ENCODE measurements at places on chromosomes 5 and 9. TPM values are rescaled to one million over a fixed set of nuclear protein-coding genes. Genes with fewer than 3 reads are reported as not detected.

The FBP2 gene
- not detected for total RNA-seq

The RMRP gene
- 1,920 TPM for total RNA-seq

The CLTB gene
- 195 TPM for total RNA-seq

The ACOT12 gene
- total RNA-seq: not detected

The IL11RA gene
- total RNA-seq: 9.8 TPM

The ANKRD18A gene
- not detected for total RNA-seq
